Left lung (tissue), 14 donors: ENCODE measurements at places on chromosomes 6 and 20. TPM values are rescaled to one million over a fixed set of nuclear protein-coding genes. Genes with fewer than 3 reads are reported as not detected.
A peak's percentile ranks its signal among the peaks of the same experiment; 100 is the strongest.

Gene CBLN4
- polyA plus RNA-seq, result 1.3 TPM

Gene ME1
- polyA plus RNA-seq, result 13.4 TPM

Gene C6orf163
- 5.3 TPM for polyA plus RNA-seq

Gene NUS1
- polyA plus RNA-seq, result 39.9 TPM

Gene SEMG1
- polyA plus RNA-seq, result not detected

- DNase-seq, result no peak
Observed at GRCh38 chr20:43040427-43040826, 149.3 kb downstream of the PTPRT start.

GRCh38 chr6:69202768-69203167 is 567.7 kb downstream of the ADGRB3 start:
- DNase-seq, result peak; percentile 54

- no peak for DNase-seq
Observed at GRCh38 chr20:4848041-4848440, 126.3 kb downstream of the PRND start.

GRCh38 chr20:44435630-44436335 is 39.9 kb upstream of the TTPAL start:
- no peak for DNase-seq

- DNase-seq, result no peak
Observed at GRCh38 chr6:144231721-144232120, 53.4 kb upstream of the UTRN start.

DNA sequence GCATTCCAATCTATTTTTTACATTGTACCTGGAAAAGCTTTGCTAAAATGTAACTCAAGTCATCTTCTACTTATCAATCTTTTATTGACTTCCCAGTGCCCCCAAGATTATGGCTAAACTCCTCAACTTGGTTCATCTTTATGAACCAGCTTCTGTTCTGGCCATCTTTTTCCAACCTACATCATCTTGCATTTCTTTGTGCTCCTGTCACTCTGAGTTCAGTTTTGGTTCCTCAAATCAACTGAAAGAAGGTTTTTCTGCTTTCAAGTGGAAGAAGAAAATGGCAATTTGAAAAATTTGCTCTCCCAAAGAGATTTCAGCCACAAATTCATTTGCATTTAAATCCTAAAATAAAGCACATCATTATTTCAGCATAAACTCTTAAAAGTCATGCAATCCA is 41.8 kb downstream of the GPX5 start:
- no peak for DNase-seq

- no peak for DNase-seq
Observed at GRCh38 chr6:80211286-80211685, 104.8 kb downstream of the BCKDHB start.

DNA sequence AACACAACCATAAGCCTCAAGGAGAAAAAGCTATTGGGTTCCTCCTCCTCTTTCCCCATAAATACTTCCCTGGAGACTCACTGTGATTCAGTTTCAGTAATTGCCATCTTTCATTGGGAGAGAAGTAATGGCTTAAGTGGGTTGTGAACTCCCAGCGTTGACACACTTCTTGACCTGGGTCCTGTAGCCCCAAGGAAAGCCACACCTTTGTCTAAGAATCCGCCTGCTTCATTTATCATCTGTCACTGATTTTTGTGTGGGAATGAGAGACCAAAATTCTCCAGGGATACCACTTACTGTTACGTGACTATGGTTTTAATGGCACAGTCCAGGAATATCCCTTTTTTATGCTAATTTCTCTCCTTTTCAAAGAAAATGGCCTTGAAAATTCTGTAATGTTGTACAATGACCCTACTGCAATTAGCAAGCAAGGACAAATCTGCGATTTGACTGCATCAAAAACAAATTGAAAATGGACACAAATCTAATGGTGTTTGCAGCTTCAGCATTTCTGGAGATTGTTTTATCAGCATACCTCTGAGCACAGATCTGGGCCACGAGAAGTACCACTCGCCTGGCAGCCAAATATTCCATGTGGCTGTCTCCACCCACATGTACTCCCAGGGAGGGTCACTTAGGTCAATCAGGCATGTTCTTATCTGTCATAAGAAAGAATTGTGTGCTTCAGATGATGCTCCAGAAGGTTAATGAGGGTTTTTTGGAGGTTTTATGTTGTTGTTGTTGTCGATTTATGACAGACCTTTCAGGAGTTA is 29.8 kb downstream of the DCBLD1 start:
- DNase-seq, result no peak

GRCh38 chr6:50834929-50835410 is 16.3 kb downstream of the TFAP2B start:
- no peak for DNase-seq

GRCh38 chr6:54929245-54929909 is 82.8 kb downstream of the FAM83B start:
- no peak for DNase-seq
